ENCODE measurements at places on chromosomes 4 and X. TPM values are rescaled to one million over a fixed set of nuclear protein-coding genes. Genes with fewer than 3 reads are reported as not detected.

The NAT8L gene
- 13.1 TPM for total RNA-seq

The DIPK2B gene
- total RNA-seq = 2.2 TPM

The CCKAR gene
- 0.31 TPM for total RNA-seq

The FGF16 gene
- not detected for total RNA-seq

The VSIG1 gene
- 0.31 TPM for total RNA-seq

The SSX3 gene
- not detected for total RNA-seq

The IL3RA gene
- 1.6 TPM for total RNA-seq

The FGF2 gene
- total RNA-seq = 8.1 TPM

The XG gene
- total RNA-seq = not detected

The GATA1 gene
- total RNA-seq = not detected

The UCHL1 gene
- total RNA-seq = 918 TPM

The NXF2B gene
- total RNA-seq = 0.31 TPM

The MAP7D3 gene
- total RNA-seq = 0.94 TPM

The RAB33A gene
- 29.1 TPM for total RNA-seq

The CDS1 gene
- 6.3 TPM for total RNA-seq

The LDB2 gene
- 133 TPM for total RNA-seq

The MAGEA2 gene
- not detected for total RNA-seq

The RGS12 gene
- 133 TPM for total RNA-seq

The CFAP99 gene
- not detected for total RNA-seq

The MAGEA12 gene
- total RNA-seq = not detected

The OTOP1 gene
- not detected for total RNA-seq

The IQCM gene
- total RNA-seq = not detected

The NHSL2 gene
- total RNA-seq = 1.3 TPM

The PPBP gene
- 1.6 TPM for total RNA-seq

The UGT8 gene
- 5.9 TPM for total RNA-seq

The TREX2 gene
- 1.9 TPM for total RNA-seq

The HSD17B13 gene
- 0.94 TPM for total RNA-seq

The BMPR1B gene
- total RNA-seq = 8.5 TPM

The VSIG4 gene
- total RNA-seq = 14.7 TPM

The TBC1D25 gene
- 13.8 TPM for total RNA-seq

The USP17L27 gene
- not detected for total RNA-seq

The USP27X gene
- 13.1 TPM for total RNA-seq
